ENCODE measurements at places on chromosomes 6 and 20.

DNA sequence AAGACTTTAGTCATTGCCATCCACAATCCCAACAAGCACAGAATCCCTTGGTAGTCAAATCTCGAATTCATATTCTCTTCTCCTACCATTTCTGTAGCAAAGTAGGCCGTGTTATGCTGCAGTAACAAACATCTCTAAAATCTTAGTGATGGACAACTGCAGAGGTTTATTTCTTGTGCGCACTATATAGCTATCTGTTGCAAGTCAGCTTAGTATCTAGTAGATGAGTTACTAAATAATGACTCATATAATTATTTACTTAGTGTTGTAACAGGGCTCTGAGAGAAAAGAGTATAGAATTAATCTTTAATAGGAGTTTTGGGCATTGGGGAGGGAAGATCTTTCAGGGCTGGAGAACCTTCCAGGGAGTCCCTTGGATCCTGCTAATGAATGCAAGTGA is 73.3 kb downstream of the CAP2 start:
- no peak for DNase-seq

DNA sequence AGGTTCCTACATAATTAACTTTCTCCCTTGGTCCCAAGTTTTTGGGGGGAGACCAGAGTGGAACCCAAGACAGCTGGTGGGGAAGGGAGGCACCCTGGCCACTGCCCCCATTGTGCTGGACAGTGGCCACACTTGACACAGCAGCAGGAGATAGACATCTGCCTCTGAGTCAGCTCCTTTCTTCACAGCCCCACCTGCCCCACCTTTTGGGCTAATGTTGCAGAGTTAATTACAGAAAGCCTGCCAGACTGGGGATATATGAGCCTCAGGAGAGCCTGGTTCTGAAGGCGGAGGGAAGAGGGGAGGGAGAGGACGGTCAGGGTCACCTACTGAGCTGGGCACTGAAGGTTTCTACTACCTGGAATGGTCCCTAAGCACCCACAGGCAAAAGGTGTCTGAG is 50.6 kb downstream of the MAFB start:
- no peak for DNase-seq

DNA sequence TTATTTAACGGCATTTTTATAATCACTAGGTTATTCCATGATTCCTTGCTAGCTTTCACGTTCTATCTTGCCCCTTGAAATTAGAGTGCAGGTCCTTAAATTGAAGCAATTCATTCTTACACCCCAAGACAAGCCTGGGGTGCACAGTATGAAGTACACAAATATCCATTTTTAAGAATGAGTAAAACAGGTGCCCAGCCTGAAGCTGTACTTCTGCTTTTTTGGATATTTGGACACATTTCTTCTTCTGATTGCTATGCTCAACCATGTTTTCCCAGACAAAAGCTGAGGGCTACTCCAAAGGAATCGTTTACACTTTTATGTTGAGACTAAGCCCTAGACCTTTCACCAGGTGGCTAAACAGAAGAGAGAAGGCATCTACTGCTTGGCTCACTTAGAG is 7.9 kb upstream of the TAGAP start:
- no peak for DNase-seq

DNA sequence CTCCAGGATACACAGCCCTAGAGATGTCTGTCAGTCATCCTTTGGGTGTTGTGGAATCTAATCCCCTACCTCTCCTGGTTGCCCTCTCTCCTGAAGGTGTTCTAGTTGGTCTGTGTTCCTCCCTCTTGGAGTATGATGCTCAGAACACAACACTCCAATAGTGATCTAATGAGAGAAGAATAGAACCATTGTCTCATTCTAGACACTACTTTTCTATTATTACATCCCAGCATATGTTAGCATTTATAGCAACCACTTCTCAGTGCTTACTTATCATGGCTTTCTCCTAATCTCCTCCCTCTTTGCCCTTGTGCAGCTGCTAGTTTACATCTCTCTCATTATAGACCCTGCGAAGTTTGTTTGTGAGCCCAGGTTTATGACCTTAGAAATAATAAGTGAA is 109.0 kb downstream of the UNC5CL start:
- no peak for DNase-seq

DNA sequence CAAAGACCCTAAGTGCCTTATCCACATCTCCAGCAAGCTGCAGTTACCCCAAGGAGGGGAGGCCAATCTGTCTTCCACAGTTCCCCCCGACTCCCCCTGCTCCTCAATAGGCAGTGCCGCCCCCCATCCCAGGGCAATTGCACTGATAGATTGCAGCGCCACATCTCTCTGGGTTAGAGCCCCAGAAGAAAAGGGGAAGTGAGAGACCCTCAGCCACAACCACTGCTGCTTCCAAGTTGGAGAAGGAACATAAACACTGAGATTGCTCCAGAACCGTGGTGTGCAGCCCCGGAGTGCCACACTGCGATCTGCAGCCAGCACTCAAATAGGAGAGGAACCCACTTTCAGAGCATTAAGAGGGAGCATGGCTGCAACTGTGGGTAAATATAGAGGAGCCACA is 101.5 kb downstream of the RWDD2A start:
- no peak for DNase-seq

DNA sequence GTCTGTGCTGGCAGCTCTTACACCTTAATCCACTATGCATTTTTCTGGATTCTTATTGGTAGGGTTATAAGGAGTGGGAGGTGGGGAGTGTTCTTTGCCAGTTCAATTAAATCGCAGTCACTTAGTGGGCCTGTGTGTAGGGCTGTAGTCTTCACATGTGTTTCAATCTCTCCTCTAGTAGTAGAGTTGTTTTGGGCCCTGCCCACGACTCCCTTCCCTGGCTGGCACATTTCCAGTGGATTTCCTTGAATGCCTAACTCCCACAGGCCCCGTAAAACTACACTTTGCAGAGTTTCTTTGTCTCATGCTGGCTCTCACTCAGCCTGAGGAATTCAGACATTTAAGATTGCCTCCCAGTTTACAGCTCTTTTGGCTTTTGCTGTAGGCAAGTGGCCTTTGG is 414.0 kb upstream of the OPRM1 start:
- no peak for DNase-seq

DNA sequence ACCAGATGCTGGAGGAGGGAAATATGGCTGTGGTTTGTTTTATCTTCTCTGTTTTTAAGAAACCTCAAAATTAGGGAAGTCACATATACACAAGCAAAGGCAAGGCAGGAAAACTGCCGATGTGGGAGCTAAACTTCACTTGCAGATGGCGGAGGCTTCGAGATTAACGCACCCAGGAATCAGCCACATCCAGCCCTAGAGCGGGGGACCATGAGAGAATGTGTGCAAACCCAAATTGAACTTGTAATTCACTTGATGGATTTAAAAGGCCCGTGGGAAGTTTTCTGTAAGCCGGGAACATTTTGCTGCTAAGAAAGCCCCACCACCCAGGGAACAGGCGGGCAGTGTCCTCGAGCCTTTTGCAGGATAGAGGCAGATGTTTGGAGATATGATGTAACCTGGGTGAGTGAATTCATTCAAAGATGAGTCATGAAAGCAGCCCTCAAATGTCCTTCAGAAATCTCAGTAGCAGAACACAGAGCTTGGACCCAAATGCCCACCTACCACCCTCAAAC is 39.9 kb downstream of the PREX1 start:
- no peak for DNase-seq

GRCh38 chr20:51994751-51995417 is 192.6 kb upstream of the SALL4 start:
- DNase-seq = no peak

DNA sequence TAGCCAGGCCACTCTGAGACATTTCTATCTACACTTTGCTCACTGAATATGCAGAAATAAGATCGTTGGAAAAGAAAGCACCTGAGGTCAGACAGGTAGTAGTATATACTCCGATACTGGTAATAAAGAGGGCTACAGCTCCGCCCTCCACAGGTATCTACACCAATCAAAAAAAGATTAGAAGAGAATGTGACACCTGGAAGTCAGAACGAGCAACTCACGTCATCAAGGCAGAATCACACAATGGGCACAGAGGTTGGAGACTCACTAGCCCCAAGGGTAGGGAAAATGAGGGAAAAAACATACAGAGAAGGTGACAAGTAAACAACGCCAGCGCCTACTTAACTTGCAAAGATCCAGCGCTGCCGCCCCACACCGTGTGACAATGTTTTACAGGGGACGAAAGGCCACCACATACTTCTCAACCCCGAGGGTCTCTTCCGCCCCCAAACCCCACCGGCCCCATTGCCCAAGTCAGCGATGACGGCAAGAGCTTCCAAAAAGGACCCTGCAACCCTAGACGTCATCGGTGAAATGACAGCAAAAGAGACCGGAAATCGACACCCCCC is 653 bp downstream of the LMBRD1 start:
- DNase-seq = peak; percentile 72

DNA sequence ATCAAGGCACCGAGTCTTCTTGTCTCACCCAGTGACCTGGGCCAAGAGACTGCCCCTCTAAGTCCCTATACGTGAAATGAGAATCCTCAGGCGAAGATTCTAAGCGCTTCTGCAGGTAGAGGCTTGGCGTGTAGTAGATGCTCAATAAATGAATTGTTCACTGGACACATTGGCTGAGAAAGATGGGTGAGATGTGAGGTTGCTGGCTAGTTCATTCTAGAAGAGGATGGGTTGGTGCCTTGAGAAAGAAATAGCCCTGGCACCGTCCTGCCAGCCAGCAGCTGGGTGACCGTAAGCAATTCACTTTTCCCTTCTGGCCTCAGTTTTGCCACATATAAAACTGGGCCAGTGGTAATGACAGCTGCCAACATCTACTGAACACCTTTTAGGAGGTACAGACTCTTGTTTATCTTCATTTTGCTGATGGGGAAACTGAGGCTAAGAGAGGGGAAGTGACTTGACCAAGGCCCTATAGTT is 1.4 kb downstream of the SRC start:
- no peak for DNase-seq

DNA sequence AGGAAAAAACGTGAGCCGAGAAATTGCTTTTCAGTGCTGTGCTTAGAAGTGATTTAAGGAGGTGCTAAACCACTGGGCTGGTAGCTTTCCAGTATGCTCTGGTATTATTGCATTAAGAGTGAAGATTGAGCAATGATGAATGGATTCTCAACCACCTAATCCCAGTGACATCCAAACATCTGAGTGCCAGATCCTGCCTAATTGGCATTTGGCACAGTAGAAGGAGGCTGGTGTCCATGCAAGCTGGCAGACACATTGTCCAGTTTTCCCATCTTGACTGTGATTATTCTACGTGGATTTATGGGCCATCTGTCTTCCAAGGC is 398.0 kb upstream of the PLCB4 start:
- no peak for DNase-seq

- DNase-seq = peak; percentile 55
Measured at GRCh38 chr6:27503436-27504030, 30.6 kb upstream of the ZNF184 start.

GRCh38 chr20:7989379-7989778 is 30.2 kb downstream of the TMX4 start:
- DNase-seq = no peak

DNA sequence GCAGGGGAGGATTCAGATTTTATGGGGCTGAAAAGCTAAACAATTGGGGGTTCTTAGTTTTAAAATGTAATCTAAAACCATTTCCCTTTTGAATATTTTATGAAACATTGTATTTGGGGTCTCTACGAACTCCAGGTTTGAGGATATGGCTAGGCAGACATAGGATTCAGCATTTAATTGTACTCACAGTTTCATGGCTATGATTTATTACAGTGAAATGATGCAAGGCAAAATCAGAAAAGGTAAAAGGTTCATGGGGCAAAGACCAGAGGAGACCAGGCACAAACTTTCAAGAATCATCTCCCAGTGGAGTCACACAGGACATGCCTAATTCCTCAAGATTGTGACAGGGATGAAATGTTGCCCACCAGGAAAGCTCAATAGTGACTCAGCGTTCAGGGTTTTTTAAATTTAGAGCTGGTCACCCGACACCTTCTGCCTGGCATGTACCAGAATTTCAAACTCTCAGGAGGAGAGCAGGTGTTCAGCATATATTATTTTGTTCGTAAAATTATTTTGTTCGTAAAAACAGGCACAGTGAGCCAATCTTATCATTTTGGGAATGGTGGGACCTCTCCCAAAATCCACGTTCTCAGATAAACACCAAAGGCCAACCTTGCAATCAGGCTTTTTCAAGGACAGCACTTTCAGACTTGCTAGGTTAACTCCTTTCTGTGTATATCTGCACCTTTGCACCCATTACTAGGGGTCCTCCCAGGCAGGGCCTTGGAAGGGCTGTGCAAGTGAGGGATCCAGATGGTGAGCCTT is 270.3 kb downstream of the NKAIN2 start:
- DNase-seq = no peak

GRCh38 chr6:47701363-47701762 is 3.0 kb downstream of the ADGRF4 start:
- DNase-seq = no peak

DNA sequence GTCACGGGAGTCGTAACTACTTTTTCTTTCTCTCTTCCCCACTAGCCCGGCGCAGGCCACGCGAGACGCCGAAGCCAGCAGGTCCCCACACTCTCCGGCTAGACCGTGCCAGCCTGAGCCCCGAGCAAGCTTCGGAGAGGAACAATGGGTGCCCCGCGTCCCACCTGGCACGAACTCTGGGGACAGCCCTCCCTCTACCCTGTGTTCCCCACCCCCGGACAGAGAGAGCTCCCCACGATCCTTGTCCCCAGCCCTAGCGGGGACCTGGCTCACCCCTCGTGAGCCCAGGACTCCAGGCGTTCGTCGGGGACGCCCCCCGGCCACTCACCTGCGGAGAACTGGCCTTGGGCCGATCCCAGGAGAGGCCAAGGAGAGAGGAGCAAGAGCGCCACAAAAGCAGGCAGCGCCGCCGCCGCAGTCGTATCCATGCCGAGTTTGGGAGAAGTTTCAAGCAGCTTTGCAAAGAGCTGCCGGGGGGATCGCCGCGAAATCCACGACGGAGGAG is 416 bp downstream of the PTPRK start:
- peak; percentile 55 for DNase-seq

DNA sequence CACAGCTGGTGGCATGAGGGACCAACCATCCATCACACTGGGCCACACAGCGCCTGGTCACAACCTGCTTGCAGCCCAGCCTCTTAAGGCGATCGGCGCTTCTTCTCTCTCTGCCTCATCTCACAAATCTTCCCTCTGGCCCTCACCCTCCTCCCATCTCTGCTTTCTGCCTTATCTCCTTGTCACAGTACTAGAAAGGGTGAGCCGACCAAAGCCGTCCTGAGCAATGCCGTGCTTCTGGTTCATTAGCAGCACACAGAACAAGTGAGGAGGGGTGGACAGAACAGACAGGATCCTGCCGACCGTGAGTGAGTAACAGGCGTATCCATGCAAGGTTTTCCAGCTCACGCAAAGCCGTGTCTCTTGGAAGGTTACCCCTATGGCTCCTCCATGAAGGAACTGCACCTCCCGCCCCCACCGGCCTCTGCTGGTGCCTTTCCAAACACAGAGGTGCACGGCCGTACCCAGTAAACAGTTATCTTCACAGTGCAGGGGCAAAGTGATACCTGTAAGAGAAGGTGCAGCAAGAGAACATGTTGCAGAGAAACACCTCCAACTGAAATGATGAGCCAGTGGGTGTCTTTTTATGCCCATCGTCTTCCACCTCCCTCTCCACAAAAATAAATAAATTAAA is 331.7 kb downstream of the FARS2 start:
- DNase-seq = no peak

GRCh38 chr20:16083639-16084280 is 489.5 kb downstream of the KIF16B start:
- no peak for DNase-seq

All from putamen (tissue), 1 donor.